GM20000 (cell line): ENCODE measurements at places on chromosomes 11 and 22.

DNA sequence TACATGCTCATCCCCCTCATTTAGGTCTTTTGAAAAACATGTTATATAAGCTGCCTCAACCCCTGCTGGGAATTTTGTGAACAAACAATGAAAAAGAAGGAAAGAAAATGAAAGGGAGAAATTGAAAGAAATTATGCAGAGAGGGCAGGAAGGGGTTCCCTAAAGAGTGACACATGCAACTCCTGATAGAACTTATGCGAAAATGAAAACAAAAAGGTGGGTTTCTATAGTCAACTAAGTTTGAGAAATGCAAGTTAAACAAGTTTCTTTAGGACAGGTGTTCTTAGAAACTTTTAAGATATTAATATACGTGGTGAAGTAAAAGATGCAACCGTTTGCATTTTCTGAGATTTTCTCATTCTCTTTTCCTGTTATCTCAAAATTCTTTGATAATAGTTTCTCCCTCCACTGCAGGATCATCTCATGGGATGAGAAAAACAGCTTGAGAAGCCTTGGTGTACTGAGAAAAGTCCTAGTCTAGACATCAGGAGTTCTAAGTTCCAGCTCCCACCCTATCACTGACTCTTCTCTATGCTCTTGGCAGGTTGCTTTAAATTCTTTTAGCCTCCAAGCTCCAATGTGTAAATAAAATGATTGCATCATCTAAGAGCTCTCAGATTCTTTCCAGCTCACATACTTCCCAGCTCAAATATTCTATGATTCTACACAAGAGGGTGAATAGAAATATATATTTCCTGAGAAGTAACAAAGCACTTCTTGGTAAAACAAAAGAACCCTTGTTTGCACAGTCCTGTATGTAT, 109.2 kb downstream of the FAM76B start:
- peak; percentile 25 for DNase-seq

DNA sequence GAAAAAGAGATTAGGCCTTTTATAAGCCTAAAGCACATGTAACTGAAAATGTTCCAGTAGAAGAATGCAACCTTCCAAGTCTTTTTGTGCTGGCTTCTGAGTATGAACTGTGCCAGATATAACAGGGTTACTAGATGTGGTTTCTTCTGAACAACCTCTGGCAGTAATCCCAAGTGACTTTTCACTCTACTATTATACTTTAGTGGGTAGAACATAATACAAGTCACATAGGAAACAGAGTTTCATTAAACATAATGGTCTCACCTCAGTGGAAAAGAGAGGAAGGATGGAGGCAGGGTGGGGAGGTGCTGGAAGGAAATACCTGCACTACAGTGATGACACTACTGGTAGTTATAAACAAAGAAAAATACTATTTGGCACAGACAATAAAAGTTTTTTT, 81.3 kb downstream of the PHF21A start:
- DNase-seq: no peak

GRCh38 chr11:105189581-105189980, 50.0 kb upstream of the CARD18 start:
- no peak for DNase-seq

GRCh38 chr22:30822216-30823014, 127.7 kb downstream of the OSBP2 start:
- DNase-seq: no peak

GRCh38 chr11:73323464-73323863, 15.4 kb downstream of the ARHGEF17 start:
- DNase-seq: no peak

- DNase-seq: no peak
Measured at GRCh38 chr11:3926458-3927095, 71.1 kb downstream of the STIM1 start.

- DNase-seq: no peak
Measured at GRCh38 chr22:17283423-17283822, 64.2 kb upstream of the ADA2 start.

DNA sequence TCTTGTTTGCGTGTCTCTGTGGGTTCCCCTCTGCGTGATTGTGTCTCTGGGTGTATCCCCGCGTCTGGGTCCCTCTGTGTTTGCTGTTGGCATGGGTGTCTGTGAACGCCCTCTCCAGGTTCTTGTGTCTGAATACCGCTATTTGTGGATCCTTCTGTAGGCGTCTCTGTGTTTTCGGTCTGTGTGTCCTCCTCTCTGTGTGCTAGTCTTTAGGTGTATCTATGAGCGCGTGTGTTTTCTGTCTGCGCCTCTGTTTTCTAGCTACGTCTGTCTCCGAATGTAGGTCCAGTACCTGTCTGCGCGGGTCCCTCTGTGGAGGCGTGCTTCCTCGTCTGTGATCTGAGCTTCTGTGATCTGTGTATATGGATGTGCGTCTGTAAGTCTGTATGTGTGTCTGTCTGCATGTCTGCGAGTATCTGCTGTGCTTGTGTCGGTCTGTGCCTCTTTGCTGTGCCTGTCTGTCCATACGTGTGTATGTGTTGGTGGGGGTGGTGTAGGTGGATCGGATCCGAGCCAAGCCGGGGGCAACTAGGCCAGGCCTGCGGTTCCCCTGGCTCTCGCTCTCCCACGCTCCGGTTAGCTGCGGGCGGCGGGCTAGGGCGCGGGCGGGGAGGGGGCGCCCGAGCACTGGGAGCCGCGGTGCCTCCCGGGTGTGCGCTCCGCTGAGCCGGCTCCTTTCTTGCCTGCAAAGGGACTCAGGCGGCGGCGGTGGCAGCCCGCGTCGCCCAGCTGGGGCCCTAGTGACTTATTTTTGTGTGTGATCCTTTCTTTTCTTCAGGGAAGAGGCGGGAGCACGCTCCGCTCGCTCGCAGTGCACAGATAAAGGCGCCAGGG, 105.3 kb upstream of the E2F8 start:
- DNase-seq: peak; percentile 55

DNA sequence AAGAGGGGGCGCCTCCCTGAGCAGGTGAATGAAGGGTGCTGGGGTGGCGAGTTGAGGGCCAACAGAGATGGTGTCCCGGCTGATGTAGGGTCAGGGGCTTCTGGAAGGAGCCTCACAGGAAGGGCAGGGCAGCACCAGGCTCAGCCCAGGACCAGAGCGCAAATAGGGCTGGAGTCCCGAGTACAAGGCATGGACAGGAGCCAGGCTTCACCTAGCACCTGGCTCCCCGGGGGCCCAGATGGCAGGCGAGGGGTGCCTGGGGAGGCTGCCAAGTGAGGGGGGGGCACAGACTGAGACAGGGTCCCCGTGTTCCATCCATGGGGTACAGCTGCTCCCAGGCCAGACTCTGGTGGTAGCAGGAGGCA, 105.8 kb downstream of the KCNQ1 start:
- no peak for DNase-seq

- DNase-seq: peak; percentile 46
Measured at GRCh38 chr11:10305964-10306918, 1.4 kb downstream of the ADM start.

- no peak for DNase-seq
Measured at GRCh38 chr22:30288419-30289140, 725 bp downstream of the CASTOR1 start.

- no peak for DNase-seq
Measured at GRCh38 chr11:27309046-27309445, 54.0 kb downstream of the CCDC34 start.

- no peak for DNase-seq
Measured at GRCh38 chr22:46471901-46472721, 65.3 kb downstream of the CELSR1 start.

GRCh38 chr22:19958083-19959042, 16.7 kb upstream of the TXNRD2 start:
- DNase-seq: no peak

- DNase-seq: no peak
Measured at GRCh38 chr11:2138431-2139122, 612 bp downstream of the IGF2 start.

DNA sequence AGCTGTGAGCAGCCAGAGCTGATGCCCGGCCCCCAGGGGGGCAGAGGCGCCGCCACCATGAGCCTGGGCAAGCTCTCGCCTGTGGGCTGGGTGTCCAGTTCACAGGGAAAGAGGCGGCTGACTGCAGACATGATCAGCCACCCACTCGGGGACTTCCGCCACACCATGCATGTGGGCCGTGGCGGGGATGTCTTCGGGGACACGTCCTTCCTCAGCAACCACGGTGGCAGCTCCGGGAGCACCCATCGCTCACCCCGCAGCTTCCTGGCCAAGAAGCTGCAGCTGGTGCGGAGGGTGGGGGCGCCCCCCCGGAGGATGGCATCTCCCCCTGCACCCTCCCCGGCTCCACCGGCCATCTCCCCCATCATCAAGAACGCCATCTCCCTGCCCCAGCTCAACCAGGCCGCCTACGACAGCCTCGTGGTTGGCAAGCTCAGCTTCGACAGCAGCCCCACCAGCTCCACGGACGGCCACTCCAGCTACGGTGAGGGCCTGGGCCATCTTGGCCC, 6.1 kb downstream of the CDC42EP1 start:
- DNase-seq: peak; percentile 68

GRCh38 chr11:101428918-101429317, 154.9 kb downstream of the TRPC6 start:
- DNase-seq: no peak

GRCh38 chr22:31776231-31776630, 22.4 kb downstream of the DEPDC5 start:
- DNase-seq: no peak

GRCh38 chr22:45682064-45682463, 10.4 kb downstream of the ATXN10 start:
- DNase-seq: no peak

DNA sequence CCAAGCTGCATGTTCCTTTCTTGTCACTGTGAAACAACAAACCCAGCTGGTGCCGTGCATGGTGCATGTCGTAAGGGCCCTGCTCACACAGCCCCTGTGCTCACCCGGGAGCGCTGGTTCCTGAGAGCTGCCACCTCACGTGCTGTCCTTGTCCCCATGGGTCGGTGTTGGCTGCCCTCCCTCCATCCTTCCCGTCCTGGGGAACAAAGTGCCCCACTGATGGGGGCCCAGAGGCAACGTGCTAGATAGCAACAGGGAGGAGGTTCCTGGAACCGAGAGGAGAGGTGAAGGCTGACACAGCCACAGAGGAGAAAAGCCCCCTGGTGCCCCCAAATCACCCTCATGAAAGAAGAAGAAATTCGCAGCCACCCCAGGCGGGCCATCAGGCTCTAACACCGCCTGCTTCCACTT, 56.6 kb upstream of the SLC22A12 start:
- no peak for DNase-seq

DNA sequence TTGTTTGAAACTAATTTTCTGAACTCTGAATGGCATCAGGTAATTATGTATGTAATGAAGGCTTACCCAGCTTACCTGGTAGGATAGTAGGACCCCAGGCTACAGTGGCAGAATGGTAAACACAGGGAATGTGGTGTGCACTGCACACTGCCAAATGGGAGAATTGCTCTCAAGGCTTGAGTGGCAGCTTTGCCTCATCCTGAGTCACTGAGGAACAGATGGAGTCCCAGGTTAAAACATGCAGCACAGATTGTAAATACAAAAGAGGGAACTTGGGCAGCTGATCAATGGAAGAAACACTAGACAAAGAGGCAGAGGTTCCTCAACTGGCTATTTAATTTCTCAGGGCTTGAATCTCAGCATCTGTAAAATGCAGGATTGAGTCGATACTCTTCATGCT, 24.4 kb downstream of the GPR83 start:
- no peak for DNase-seq

DNA sequence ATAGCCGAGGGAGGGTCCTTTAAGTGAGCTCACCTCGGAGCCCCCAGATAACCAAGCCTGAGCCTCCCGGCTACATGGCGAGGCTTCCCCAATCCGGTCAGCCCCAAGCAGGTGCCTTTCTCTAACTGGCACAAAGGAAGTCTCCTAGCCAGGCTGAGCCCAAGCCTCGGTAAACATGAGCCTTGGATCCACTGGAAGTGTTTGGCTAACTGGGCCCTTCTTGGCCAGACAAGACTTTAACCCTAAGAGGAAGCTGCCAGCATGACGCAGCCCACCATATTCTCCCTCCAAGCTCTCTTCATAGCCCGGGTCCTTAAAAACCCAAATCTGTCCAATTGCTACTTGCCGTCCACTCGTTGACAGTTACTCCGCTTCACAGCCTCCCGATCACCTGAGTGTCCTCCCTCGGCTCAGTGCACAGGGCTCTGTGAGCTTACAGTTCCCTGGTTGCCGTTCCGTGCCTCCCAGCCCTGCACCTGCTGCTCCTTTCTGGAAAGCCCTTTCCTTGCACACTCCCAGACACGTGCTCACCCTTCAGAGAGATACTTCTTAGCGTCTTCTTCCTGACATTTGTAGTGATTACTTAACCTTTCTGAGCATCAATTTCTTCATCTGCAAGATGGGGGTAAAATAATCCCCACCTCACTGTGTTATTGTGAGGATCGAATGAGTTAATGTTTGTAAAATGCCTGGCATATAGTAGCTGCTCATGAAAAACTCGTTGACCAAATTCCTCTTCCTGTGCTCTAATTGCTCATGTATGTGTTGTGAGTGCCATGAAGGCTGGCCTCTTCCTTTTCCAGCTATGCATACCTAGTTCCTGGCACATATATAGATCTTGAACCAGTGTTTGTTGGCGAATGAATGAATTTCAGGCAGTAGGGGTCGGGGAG, 25.6 kb downstream of the TXN2 start:
- DNase-seq: no peak

GRCh38 chr22:27880778-27881394, 38.2 kb downstream of the PITPNB start:
- peak; percentile 19 for DNase-seq

- no peak for DNase-seq
Measured at GRCh38 chr22:25098445-25099081, 101.1 kb upstream of the CRYBB3 start.
